ENCODE measurements at places on chromosomes 1 and 21.

GRCh38 chr1:159077120-159077961 is 775 bp upstream of the AIM2 start:
- no peak for DNase-seq

DNA sequence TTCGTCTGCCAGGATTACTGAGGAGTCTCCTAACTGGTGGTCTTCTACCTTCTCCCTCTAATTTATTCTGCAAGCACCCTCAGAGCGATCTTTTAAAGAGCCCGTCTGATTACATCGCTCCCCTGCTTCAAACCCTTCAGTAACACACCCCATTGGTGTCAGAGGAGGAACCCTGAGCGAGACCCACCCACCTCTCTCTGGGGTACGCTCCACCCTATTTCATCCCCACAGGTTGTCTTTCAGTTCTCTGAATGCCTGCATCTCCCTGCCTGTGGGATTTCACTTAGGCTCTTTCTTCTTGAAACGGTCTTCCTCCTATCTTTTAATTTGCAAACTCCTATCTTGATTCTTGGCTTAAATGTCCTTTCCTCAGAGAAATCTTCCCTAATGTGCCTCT is 39.4 kb downstream of the C1orf21 start:
- no peak for DNase-seq

DNA sequence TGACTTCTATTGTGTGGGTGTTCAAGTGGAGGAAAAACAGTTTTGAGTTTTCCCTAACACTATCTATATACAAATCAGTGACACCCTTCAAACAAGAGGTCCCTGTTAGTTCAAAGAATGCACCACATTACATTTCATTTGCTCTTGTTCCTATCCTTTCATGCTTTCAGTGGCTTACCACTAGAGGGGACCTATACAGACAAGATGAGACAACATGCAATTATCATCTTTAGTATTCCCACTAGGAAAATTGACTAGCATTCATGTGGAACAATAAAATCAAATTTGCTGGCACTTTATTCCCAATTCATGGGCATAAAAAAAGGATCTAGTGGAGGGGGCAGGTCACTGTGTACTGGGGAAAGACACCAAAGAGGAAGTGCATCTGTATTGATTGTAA is 13.3 kb upstream of the SIPA1L2 start:
- no peak for DNase-seq

DNA sequence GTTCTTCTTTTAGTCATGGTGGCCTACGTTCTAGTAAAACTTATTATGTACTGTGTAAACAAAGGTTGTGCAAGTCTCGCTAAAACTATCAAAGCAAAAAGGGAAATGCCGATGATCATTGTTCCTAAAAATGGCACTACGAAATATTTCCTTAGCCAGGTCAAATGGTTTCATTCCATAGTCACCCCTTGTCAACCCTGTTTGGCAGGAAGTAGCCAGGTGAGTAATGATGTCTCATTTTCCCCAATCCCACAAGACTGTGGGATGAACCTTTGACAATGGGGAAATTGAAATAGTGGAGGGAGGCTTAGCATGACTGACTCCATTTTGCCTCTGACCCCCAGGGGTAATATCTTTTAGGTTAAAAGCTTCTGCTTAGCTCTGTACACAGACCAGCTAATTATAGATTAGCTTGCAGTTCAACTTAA is 5.6 kb upstream of the REN start:
- DNase-seq = no peak

GRCh38 chr1:168148916-168149315 is 12.2 kb upstream of the GPR161 start:
- no peak for DNase-seq

- DNase-seq = no peak
Measured at GRCh38 chr21:31222142-31222541, 121.9 kb downstream of the TIAM1 start.

- DNase-seq = no peak
Measured at GRCh38 chr1:89610457-89611011, 22.4 kb upstream of the LRRC8C start.

DNA sequence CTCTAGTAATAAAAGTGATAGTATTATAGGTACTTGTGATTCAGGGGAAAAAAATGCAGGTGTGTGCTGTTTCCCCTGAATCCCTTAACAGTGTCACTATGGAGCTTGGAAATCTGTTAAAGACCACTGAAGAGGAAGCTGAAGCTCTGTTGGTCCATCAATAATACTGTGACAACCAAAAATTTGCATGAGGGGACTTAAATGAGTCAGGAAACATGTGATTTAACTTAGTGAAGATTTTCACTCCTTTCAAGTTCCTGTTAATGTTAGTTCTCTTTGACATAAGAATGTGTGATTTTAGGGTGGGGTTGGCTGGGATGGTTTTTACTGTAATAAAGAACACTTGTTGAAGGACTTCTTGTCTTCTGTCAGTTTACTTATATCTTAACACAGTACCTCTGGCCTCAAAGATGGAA is 32.0 kb downstream of the VANGL2 start:
- DNase-seq = no peak

GRCh38 chr1:211126622-211127021 is 7.3 kb downstream of the KCNH1 start:
- no peak for DNase-seq

- no peak for DNase-seq
Measured at GRCh38 chr1:3536420-3537195, 74.7 kb downstream of the MEGF6 start.

GRCh38 chr1:178397678-178398077 is 99.1 kb downstream of the CLEC20A start:
- no peak for DNase-seq

- no peak for DNase-seq
Measured at GRCh38 chr1:161071886-161072371, 2.2 kb upstream of the ARHGAP30 start.

DNA sequence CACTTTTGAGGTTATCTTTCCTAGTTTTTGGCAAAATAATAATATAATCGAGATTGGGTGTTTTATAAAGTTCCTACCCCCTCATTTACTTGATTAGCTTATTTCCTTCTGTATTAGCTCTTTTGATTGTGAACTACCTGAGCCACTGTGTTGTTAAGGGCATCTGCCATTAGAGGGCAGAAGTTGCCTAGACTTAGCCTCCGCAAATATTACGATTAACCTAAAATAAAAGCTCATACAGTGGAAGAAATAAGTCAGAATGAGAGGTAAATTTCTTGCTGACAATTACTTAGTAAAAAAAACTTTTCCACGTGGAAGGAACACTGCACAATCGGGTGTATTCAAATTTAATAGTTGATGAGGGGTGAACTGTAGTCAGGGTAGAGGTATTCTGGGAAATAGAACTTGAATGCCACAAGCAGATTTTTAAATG is 2.3 kb downstream of the H3-3A start:
- DNase-seq = no peak
